Breast epithelium (tissue), 4 donors: ENCODE measurements at places on chromosomes 2 and 18.

DNA sequence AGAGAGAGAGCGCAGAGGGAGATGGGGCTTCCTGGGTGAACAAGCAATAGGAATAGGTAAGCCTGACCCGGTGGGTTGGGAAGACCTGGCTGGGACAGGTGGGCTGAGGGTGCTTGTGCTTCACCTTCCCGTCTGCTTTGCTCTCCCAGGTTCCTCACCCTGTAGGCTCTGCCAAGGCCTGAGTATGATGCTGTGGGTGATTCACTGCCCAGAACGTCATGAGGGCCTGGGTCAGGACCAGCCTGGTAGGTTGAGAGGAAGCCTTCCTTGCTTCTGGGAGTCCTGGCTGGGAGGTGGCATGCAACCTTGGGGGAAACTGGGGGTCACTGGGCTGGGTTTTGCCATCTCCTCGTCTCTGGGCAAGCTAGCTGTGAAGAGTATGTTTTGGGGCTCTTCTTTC is 220.2 kb upstream of the APCDD1 start:
- no peak for DNase-seq

- no peak for DNase-seq
These were observed 219.6 kb upstream of the RAB12 start for GRCh38 chr18:8389391-8390340.

- DNase-seq = no peak
These were observed 34.1 kb downstream of the HK2 start for GRCh38 chr2:74867841-74868658.

- no peak for DNase-seq
These were observed 112.0 kb upstream of the THOC1 start for GRCh38 chr18:379681-380330.
